Left ventricle myocardium inferior (tissue), 1 donor: ENCODE measurements at places on chromosomes 1 and 21.

DNA sequence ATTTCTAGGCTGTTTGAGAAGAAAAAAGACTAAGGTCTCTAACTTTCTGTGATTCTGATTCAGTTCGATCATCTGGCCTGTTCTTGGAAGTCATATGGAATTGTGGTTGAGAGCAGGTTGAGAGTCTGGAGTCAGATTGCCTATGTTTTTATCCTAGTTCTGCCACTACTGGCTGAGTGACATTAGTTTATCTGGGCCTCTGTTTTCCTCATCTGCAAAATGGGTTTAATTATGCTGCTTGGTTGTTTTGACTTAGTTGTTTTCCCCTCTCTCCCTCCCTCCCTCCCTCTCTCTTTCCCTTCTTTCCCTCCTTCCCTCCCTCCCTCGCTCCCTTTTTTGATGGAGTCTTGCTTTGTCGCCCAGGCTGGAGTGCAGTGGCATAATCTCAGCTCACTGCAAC is 6.2 kb downstream of the MACF1 start:
- DNase-seq: no peak

DNA sequence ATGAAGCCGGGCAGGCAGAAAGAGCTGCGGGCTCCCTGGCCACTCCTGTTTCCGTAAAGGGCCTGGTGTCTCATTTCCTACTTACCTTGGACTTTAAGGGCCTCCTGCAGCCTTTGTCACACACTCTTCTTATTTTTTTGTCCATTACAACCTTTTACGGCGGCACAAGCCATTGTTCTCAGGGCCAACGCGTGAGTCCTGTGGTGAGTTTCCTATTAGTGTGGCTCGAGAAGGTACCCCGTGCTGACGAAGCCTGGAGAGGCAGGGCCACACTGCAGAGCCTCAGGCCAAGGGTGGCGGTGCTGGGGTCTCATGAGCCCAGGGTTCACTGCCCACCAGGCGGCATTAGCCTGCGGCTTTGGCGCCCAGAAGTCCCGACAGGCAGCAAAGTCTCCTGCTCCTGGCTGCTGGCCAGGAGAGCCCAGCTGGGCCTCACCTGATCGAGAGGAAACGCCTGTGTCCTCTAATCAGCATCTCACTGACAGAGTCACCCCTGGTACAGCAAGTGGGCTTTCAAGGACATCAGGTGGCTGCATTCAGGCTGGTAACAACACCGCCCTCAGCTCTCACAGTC is 62.0 kb downstream of the SIK1 start:
- no peak for DNase-seq

- DNase-seq: no peak
These were observed 208.7 kb upstream of the KCTD3 start for GRCh38 chr1:215358356-215358755.

- no peak for DNase-seq
These were observed 17.9 kb downstream of the CD2 start for GRCh38 chr1:116771997-116772647.

- no peak for DNase-seq
These were observed 451.9 kb upstream of the VAMP3 start for GRCh38 chr1:7319196-7319595.

GRCh38 chr21:41664881-41665765 is 101.7 kb downstream of the RIPK4 start:
- DNase-seq: no peak

- no peak for DNase-seq
These were observed 178.6 kb downstream of the BACH1 start for GRCh38 chr21:29477347-29477746.

GRCh38 chr1:230243583-230244353 is 176.7 kb downstream of the GALNT2 start:
- DNase-seq: no peak

DNA sequence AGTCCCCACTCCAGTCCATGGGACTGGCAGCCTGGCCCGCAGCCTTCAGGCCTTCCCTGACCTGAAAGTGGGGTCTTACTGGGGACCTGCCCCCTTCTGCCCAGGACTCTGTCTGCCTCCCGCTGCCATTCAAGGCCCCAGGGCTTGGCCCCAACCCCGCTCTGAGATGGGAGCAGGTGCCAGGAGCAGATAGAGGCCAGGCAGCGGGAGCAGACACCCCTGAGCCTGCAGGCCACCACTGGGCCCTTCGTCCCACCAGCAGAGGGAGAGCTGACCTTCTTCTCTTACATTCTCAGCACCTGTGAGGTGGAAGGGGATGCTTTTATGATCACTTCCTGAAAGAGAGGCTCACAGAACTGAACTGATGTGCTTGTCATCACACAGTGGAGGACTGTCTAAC is 62.2 kb upstream of the TINAGL1 start:
- no peak for DNase-seq

DNA sequence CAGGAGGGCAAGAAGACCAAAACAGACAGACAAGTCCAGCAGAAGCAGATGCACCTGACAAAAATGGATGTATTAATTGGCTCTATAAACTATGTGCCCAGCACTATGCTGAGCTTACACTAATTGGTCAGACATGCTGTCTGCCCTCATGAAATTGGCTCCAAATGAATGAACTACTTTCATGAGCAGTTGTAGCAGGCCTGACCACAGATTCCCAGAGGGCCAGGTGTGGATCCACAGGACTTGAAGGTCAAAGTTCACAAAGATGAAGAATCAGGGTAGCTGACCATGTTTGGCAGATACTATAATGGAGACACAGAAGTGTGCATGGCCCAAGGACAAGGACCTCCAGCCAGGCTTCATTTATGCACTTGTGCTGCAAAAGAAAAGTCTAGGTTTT is 14.5 kb downstream of the SLAMF7 start:
- no peak for DNase-seq

DNA sequence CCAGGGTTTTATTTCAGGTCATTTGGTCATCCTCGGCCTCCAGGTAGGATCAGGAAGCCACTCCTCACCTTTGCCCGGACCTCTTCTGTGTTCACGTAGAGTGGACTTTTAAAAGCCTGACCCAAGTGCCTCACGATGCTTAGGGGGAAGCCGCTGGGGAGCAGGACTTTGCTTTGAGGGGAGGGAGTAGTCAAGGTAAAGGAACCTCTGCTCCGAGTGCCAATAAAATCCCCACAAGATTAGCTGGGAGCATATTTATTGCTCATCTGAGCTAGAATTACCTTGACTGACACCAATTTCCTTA is 603 bp upstream of the DHRS3 start:
- no peak for DNase-seq

DNA sequence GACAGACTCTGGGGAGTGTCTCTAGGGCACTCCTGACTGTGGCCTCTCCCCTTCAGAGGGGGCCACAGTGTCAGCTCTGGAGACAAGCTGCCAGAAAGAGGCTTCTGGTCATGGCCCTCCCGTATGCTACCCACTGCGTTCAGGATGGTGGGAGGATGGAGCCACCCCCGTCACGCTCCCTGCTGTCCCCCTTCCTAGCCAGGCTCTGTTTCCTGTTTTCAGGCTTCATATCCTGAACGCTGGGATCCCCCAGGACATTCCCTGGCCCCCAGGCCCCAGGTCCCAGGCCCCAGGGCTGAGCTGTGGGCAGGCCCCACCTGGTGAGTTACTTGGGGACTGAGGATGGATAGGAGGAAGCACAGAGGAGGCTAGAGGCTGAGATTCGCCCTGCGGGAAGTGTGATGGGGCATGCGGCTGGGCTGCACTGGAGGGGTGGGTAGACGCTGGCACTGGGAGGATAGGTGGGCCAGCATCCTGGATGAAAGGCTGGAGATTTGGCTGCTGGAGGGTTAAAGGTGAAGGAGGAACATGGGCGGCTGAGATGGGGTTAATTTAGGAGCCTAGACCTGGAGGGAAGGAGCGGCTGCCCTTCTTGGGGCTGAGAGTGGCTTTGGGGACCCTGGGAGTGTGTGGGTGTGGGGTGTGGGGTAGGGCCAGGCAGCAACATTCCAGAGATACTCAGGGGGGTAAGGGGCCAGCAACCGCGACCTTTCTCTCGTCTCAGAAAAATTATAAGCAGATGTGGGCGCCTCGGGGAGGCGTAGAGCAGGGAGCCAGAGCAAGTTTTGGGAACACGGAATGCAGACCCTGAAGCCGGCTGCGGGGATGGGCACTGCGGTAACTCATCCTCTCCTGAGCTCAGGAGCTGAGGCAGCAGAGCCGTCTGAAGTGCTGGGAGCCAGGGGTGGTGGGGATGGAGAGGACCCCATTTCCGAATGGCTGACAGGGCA is 8.7 kb downstream of the PEAR1 start:
- DNase-seq: no peak

DNA sequence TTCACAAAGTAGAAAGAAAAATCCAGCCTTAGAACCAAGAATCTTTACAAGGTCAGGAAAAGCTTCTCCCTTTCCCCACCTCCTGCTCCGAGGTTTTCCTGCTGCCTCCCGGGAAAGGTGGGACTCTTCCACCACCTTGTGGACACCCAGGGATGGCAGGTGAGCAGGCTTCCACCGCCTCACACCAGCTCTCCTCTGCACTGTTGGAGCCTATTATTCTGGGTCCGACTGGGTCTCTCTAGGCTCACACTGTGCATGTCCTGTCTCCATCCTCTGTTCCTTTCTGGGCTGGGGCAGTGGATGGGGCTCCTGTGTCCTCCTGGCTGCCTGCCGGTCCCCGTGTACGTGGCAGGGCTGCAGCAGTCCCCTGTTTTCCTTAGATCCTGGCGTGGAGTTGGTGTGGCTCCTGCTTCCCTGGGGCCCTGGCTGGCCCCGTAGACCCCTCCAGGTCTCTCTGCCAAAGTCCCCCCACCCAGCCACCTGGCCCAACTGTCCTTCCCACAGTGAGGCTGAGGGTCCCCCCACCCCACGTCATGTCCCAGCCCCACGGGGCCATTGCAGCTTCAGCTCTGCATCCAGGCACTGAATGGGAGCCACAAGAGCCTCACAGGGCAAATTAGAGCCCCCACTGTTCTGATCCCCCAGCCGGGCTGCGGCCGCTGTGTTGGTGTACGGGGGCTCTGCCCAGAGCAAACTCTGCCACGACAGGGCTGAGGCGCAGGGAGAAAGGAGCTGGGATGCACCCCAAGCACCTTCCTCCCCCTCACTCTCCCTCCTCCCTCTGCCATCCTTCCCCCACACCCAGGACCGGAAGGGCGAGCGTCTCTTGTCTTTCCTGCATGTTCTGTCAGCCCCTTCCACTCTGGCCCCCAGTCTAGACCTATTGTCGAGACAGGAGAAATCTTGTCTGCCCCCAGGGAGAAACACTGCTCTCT is 3.3 kb upstream of the SLC45A1 start:
- peak; percentile 63 for DNase-seq

- DNase-seq: peak; percentile 64
These were observed 148.0 kb downstream of the GALNT2 start for GRCh38 chr1:230215031-230215430.

GRCh38 chr1:115744646-115745275 is 23.8 kb downstream of the CASQ2 start:
- no peak for DNase-seq

DNA sequence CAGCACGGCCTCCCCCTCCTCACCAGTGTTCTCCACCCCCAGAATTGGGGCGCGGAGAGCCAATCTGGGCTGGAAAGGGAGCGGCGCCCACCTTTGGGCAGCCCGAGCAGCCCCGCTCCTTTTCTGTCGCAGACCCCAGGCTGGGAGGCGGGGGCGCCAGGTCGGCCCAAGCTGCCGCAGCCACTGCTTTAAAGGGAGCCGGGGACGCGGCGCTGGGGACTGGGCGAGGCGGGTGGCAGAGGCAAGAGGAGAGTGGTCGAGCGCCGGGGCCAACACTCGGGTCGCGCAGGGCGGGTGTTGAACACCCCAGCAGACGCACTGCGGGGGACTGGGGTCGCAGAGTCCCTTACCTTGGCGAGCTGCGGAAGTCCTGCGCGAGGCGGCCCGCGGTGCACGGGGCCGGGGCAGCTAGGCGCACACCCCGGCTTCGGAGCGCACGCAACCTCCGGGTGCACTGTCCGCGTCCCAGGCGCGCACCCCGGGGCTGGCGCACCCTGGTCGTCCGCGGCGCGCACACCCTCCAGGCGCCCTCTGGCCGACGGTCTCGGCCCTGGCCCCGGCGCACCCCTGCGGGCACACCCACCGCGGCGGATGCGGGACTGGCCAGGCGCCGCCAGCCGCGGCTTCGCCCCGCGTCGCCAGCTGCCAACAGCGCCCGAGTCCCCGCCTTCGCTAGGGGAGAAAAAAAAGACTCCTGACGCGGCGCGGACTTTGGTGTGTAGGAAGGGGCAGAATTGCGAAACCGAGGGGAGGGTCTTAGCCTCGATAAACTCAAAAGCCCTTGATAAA is at the start of gene KANK4:
Gene KANK4 (minus strand): TSS at position 679 of the 789 bp plus-strand sequence. CDS start 37,870 bp downstream, outside the sequence.
- no peak for DNase-seq

DNA sequence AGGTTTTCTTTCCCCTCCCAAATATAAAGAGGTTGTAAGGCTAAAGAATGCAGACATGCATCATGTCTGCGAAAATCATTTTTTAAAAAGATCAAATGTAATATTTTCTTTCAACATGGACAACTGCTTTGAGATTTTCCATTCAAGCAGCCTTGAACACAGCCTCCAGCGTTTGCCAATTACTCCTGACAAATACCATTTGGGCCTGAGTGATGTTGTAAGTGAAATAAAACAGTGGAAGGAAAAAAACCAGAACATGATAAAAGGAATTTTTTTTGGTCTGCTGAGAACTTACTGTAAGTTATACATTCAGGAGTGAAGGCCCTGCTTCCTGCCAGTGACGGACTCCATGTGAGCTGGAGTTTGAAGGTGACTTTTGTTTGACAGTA is 37.2 kb downstream of the SETD4 start:
- no peak for DNase-seq

DNA sequence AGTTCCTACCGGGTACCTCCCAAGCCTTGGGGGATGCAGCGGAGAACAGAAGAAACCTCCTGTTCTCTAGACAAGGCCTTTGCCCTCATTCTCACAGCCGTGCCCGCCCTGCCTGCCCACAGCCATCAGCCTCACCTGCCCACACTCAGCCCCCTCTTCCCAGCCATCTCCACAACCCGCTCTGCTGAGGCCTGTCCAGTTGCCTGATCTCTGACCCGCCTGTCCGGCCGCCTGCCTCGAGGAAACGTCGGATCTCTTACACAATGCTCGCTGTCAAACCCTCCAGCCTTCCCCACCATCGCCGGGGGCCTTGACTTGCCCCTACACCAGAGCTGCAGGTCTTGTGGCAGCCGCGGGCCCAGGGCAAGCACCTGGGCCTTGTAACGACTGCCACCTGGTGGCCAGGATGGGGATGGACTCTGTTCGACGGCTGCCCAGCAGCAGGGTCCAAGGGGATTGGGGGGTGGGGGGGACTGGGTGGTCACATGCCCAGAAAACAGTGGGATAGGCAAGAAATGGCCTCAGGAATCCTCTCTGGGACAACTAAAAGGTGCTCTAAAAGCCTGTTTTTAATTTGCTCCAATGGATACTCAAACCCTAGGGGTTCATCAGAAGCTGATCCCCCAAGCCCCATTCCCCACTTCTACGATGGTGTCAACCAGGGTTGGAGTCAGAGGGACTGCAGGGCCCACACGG is 31.0 kb downstream of the SLC45A1 start:
- DNase-seq: peak; percentile 72

GRCh38 chr1:38586993-38587646 is 272.5 kb downstream of the RRAGC start:
- DNase-seq: peak; percentile 23

GRCh38 chr1:151762941-151763921 is at the start of gene MRPL9:
MRPL9 (minus strand) TSS chr1:151763496; CDS start chr1:151763479, 17 bp downstream.
- DNase-seq: peak; percentile 81

- DNase-seq: no peak
These were observed 10.5 kb downstream of the UCK2 start for GRCh38 chr1:165837838-165838364.
